ENCODE measurements at places on chromosomes 2 and 18.

GRCh38 chr2:41768310-41768709 is 279.5 kb upstream of the PKDCC start:
- DNase-seq: no peak

- peak; percentile 24 for DNase-seq
Measured at GRCh38 chr2:218781691-218782527, at the start of gene CYP27A1. Gene CYP27A1 (plus strand): TSS chr2:218782147. CDS start chr2:218782183, 36 bp downstream.

GRCh38 chr2:88127888-88128653 is at the start of gene FABP1:
Gene FABP1 (minus strand): TSS chr2:88128062. CDS start chr2:88128017, 45 bp downstream.
- DNase-seq: no peak

DNA sequence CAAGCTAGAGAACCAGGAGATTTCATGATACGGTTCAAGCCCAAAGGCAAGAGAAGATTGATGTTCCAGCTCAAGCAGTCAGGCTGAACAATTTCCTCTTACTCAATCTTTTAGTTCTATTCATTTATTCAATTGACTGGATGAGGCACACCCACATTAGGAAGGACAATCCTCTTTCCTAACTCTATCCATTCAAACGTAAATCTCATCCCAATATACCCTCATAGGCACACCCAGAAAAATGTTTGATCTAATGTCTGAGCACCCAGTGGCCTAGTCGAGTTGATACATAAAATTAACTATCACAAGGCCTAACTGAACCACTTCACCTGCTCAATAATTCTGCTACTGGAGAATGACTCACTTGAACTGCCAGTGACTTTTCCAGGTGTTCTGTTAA is 180.7 kb downstream of the RAD51AP2 start:
- no peak for DNase-seq

GRCh38 chr2:171436307-171436706 is 2.3 kb downstream of the DCAF17 start:
- no peak for DNase-seq

DNA sequence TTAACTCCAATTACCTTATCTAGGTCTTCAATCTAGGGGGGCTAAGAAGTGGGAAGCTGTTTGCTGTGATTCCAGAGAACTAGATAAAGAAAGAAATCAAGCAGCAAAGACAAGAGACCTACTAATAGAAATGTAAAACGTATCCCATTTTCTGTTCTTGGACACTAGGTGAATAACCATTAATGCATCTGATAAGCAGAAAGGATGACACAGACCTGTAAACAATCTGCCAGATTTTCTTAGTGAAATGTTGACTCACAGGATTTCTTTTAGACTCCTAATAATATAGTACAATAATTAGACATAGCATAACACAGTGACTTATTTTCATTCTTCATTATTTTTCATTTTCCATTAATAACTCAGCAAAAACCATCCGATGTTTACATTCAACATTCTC is 1.3 kb downstream of the WDR35 start:
- no peak for DNase-seq

- DNase-seq: no peak
Measured at GRCh38 chr2:177180269-177181000, 32.2 kb upstream of the HNRNPA3 start.

GRCh38 chr2:74242354-74243071 is 44.1 kb downstream of the MTHFD2 start:
- DNase-seq: no peak

- peak; percentile 21 for DNase-seq
Measured at GRCh38 chr2:45836316-45836715, 184.8 kb downstream of the PRKCE start.

GRCh38 chr2:43251171-43251731 is 24.8 kb upstream of the ZFP36L2 start:
- DNase-seq: no peak

DNA sequence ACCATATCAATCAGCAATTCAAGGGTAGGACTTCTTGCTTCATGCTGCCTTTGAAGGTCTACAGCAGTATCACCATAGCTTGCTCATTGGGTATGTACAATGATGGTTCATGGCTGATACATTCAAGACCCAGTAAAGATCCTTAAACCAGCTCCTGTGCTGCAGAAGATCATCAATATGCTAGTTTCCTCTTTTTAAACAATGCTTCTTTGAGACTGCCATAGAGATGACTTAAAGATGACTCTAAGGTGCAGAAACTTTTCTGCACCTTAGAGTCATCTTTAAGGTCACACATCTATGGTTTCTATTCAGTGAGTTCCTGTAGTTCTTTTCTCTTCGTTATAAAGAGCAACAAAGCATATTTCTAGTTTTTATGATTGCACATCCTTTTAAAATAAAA is 102.8 kb upstream of the KLHL14 start:
- DNase-seq: no peak

DNA sequence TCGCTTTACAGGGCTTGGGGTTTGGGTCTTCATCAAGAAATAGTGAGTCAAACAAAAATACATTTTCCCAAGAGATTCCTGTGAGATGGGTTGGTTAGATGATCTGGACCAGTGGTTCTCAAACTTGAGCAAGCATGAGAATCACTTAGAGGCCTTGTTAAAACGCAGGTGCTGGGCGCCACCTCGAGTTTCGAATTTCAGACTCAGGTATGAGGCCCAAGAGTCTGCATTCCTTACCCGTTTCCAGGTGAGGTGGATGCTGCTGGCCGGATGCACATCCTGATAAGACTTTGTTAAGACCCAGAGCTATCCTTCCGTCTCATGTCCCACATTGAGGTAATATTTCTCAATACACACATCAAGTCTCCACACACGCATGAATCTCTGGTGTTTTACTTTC is 707.8 kb upstream of the SALL3 start:
- DNase-seq: no peak

DNA sequence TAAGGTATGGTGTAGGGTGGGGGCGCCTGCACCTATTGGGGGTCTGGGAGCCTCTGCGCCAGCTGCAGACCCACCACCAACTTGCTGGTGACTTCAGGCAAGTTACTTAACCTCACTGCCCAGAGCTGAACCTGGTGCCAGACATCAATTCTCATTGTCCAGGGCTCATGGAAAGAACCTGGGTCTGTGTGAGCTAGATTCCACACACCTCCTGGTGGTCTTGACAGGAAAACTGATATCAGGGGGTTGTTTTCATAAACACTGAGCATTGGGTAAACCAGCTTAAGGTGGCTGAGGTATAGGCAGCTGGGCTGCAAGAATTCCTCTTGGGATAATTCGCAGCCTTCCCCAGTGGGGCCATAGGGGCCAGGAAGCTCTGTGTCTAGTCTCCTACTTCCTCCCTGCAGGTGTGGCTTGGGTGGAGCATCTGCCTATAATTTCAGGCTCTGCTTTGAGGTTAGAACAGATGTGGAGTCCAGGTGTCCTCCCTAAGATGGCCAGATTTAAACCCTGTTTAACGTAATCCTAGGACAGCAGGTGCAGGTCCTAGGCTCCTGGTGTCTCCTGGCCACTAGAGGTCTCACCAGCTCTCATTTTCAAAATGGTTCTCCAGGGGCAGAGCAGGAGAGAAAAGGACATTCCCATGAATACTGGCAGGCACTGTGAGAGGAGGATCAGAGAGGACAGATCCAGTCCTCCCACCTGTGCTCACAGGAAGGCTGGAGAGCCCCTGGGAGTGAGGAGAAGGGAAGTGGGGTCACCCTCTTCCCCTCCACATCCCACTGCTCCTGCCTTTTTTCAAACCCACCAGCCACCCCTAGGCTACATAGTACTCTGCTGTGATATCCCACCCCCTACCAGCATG is 100.4 kb upstream of the SMAD2 start:
- peak; percentile 54 for DNase-seq

- no peak for DNase-seq
Measured at GRCh38 chr2:86029873-86030272, 75.8 kb downstream of the POLR1A start.

- DNase-seq: no peak
Measured at GRCh38 chr2:134466141-134466540, 212.3 kb downstream of the MGAT5 start.

DNA sequence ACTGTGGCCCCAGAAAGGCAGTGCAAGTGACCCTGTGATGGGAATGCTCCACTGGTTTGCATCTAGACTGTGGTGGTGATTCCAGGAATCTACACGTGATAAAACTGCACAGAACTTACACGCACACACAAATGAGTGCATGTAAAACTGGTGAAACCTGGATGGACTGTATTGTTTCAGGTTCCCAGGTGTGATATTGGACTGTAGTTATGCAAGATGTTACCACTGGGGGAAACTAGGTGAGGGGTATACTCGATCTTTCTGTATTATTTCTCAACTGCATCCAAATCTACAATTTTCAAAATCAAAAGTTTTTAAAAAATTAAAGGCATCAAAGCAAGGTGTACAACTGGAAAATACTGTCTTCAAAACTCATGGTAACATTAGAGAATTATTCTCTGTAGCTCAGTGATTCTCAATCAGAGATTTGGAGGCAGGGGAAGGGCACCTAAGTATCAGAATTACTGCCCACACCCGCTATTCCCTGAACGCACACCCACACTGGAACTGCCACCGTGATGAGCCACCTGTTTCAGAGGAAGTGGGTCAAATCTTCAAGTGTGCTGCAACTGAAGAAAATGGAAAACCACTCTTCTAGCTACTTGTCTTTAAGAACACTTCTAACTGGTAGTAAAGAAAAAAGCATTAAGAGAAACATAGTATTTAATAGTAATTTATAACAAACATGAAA is 26.7 kb downstream of the PTPN2 start:
- no peak for DNase-seq

DNA sequence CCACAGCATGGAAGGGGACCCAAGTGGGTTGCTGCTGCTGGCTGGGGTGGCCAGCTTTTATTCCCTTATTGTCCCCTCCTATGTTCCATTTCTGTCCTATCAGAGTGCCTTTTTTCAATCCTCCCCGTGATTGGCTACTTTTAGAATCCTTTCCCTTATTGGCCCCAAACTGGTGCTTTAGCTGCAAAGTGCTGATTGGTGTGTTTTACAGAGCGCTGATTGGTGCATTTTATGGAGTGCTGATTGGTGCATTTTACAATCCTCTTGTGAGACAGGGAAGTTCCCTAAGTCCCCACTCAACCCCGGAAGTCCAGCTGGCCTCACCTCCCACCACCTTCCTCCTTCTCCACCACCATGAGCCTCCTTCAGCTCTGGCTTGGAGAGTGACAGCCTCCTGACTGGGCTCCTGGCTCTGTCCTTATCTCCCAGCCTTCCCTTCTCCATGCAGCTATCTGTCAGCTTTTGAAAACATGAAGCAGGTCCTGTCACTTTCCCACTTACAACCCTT is 20.7 kb upstream of the PLB1 start:
- DNase-seq: no peak

- no peak for DNase-seq
Measured at GRCh38 chr18:25177631-25178030, 174.3 kb downstream of the ZNF521 start.

- no peak for DNase-seq
Measured at GRCh38 chr2:69694894-69695849, 46.8 kb upstream of the ANXA4 start.

- no peak for DNase-seq
Measured at GRCh38 chr2:40419364-40419762, 32.5 kb downstream of the SLC8A1 start.

GRCh38 chr2:96964221-96964905 is 22.0 kb downstream of the FAM178B start:
- DNase-seq: no peak

DNA sequence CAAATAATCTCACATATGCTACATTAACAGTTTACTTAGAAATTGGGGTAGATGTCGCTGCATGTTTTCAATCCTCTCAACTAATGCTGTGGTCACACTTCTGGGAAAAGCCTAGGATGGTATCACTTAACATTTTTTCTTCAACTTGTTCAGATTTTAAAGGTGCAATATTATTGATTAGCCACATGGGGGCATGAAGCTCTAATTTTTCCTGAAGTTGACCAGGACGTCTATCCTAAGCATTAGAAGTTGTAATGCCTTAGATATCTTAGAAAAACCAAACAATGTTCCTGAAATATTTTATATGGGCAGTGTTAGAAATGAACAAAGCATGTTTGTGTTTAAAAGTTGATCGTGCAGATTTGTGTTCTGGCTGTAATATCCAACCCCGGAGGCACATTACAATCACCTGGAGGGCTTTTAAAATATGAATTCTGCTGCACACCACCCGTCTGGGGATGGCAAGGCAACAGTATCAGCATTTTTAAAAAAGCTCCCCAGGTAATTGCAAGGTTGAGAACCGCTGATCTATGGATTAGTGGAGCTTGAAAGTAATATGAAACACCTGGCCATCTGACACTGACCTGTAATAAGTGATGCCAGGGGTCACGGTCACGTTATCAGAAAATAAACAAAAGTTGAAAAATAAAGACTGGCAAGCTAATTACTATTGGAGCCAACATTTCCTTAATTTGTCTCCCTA is 100.5 kb upstream of the LMAN1 start:
- DNase-seq: no peak

DNA sequence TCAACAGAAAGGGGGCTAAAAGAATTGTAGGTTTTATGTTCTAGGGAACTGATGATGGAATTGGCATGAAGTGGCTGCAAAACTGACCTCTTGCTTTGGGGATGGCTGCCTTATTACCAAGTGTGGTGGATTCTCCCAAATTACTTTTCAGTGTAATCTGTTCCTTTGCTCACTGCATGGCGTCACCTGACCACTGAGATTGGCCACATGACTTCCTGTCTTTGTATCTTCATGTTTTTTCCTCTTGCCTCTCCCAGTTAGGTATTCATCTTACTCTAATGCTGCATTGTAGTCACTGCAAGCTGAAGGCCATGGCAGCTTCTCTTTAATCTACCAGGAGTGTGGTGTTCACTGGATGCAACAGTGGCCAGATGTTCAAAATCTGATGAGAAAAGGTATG is 257.7 kb upstream of the TNP1 start:
- DNase-seq: no peak

All from neuronal stem cell (in vitro differentiated cells).